Activated CD4-positive, alpha-beta memory T cell treated with anti-CD3 and anti-CD28 coated beads for 36 hours (primary cell): ENCODE measurements at places on chromosomes 2 and 18. TPM values are rescaled to one million over a fixed set of nuclear protein-coding genes. Genes with fewer than 3 reads are reported as not detected.

The KCNK3 gene
- not detected for total RNA-seq

The FAM161A gene
- 5.5 TPM for total RNA-seq

The POTEF gene
- not detected for total RNA-seq

The EVX2 gene
- not detected for total RNA-seq

The PXDN gene
- total RNA-seq: not detected

The REG3G gene
- not detected for total RNA-seq

The SLC39A10 gene
- 37.4 TPM for total RNA-seq

The POTEJ gene
- not detected for total RNA-seq

The RAMP1 gene
- 0.77 TPM for total RNA-seq

The THSD7B gene
- not detected for total RNA-seq

The ABCG8 gene
- total RNA-seq: not detected

The MROH2A gene
- not detected for total RNA-seq

The ATP8B1 gene
- not detected for total RNA-seq

The CD8B2 gene
- 0.07 TPM for total RNA-seq

The ERFE gene
- total RNA-seq: not detected

The ALKAL2 gene
- total RNA-seq: not detected

The TNFAIP6 gene
- total RNA-seq: not detected

The SNORC gene
- 0.85 TPM for total RNA-seq

The RAPGEF4 gene
- total RNA-seq: not detected

The RGPD3 gene
- total RNA-seq: 0.31 TPM

The COL6A3 gene
- 27.7 TPM for total RNA-seq

The CDKL4 gene
- total RNA-seq: 0.14 TPM

The EIF4E2 gene
- total RNA-seq: 55.7 TPM

The FHOD3 gene
- total RNA-seq: not detected

The IL36RN gene
- not detected for total RNA-seq

The TUBB8B gene
- total RNA-seq: not detected

The UGT1A4 gene
- not detected for total RNA-seq

The PARD6G gene
- 0.40 TPM for total RNA-seq

The ALPP gene
- total RNA-seq: not detected

The PRADC1 gene
- 13.6 TPM for total RNA-seq

The TANC1 gene
- total RNA-seq: 0.63 TPM

The KCNG2 gene
- total RNA-seq: not detected

The ASTL gene
- 2.4 TPM for total RNA-seq

The MARCHF4 gene
- total RNA-seq: not detected

The DCDC2C gene
- not detected for total RNA-seq

The EFEMP1 gene
- total RNA-seq: not detected

The UCN gene
- total RNA-seq: 1.8 TPM
